Effector memory CD4-positive, alpha-beta T cell (primary cell): ENCODE measurements at places on chromosomes 11 and 22.

GRCh38 chr22:48333323-48333763 is 1494.3 kb downstream of the BRD1 start:
- H3K4me1 ChIP-seq, result no peaks in the 10 kb centered on the region
- no peak for DNase-seq
- no peak overlapping the region for H3K4me3 ChIP-seq

DNA sequence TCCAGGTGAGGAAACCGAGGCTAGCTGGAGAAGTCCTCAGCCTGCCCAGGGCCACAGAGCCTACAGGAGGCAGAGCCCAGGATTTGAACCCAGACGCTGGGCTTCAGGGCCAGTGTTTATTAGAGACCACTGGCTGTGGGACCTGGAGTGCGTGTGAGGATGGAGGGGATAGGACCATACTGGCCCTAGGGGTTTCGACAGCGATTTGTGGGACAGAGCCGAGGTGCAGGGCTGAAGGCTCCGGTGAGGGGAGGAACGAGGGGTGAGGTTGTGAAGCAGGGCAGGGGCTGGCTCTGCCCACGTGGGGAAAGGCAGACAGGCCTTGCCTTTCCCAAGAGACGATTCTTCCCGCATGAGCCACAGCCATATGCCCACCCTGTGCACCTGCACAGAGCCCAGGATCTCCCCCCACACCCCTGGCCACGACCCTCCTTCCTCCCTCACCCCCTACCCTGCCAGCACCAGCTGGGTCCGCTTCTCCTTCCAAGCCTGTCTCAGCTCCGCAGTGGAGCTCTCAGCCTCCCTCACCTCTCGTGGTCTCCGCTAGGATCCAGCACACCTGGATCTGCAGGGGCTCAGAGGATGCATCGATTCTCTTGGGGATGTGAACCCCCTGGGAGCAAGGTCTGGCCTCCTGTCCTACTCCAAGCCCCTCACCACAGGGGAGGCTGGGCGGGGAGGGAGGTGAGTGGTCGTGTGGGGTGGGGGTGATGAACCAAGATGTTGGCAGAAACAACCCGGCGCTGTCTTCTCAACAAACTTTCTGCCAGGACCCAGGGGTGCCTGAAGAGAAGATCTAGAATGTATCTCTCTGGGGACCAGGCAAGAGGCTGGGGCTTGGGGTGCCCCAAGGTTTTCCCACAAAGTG is 58.4 kb downstream of the RTL6 start:
- no peak overlapping the region for H3K4me3 ChIP-seq
- DNase-seq, result no peak
- H3K27me3 ChIP-seq, result no peaks in the 10 kb centered on the region

DNA sequence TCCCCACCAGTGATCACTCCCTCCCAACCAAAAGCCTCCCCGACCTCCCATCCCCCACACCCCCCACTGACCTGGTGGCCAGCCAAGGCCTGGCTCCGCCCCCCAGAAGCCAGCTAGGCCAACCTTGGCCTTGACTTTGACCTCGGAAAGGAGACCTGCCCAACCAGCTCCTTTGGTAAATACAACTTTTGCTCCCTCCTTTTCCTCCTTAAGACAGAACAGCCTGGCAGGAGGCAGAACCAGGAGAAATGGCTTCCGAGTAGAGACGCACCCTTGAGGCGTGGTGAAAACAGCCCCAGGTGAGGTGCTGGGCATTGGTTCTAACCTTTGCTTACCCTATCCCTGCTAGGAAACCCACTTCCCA is 27.0 kb downstream of the PLEKHA7 start:
- DNase-seq, result no peak
- no peaks in the 10 kb centered on the region for H3K36me3 ChIP-seq
- H3K27ac ChIP-seq, result no peak overlapping the region
- peaks cover 7% of the 10 kb centered on the region for H3K4me1 ChIP-seq
- no peak overlapping the region for H3K4me3 ChIP-seq

DNA sequence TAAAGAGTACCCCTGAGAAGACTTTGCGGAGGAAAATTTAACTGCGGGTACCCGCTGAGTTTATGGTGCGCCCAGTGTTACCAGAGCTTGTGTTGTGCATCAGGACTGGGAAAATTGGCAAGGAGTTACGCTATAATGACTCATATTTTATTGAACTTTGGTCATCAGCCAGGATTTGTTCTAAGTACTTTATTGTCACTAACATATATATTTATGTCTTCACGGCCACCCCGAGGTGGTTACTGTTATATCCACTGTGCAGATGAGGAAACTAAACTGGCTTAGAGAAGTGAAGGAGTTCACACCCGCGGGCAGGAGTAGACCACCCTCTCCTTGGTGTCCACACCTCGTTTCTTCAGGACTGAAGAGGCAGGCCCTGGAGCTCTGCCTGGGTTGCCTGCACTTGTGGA is 667 bp downstream of the ACCS start:
- peak overlapping the region; percentile 64 for H3K4me3 ChIP-seq
- H3K27me3 ChIP-seq, result no peaks in the 10 kb centered on the region
- no peak for DNase-seq
- peaks cover 8% of the 10 kb centered on the region for H3K4me1 ChIP-seq
- H3K27ac ChIP-seq, result peak overlapping the region; percentile 64

- no peaks in the 10 kb centered on the region for H3K27me3 ChIP-seq
- peaks cover 2% of the 10 kb centered on the region for H3K4me1 ChIP-seq
- no peak for DNase-seq
These were observed 907 bp downstream of the MCHR1 start for GRCh38 chr22:40679964-40680818.

- no peak overlapping the region for H3K27ac ChIP-seq
- H3K4me1 ChIP-seq, result no peaks in the 10 kb centered on the region
- H3K4me3 ChIP-seq, result no peak overlapping the region
- H3K36me3 ChIP-seq, result no peaks in the 10 kb centered on the region
- H3K27me3 ChIP-seq, result no peaks in the 10 kb centered on the region
- DNase-seq, result no peak
These were observed 373.2 kb downstream of the LUZP2 start for GRCh38 chr11:24870048-24870447.

- DNase-seq, result no peak
- H3K27ac ChIP-seq, result no peak within 1 kb of the TSS
- peak within 1 kb of the TSS; percentile 49 for H3K4me3 ChIP-seq
- peaks cover 34% of the 10 kb centered on the region for H3K27me3 ChIP-seq
- H3K4me1 ChIP-seq, result peaks cover 14% of the 10 kb centered on the region
These were observed at the start of gene MAP6 for GRCh38 chr11:75668451-75669297. MAP6 (minus strand) TSS chr11:75669038; CDS start chr11:75668369, 669 bp downstream.

DNA sequence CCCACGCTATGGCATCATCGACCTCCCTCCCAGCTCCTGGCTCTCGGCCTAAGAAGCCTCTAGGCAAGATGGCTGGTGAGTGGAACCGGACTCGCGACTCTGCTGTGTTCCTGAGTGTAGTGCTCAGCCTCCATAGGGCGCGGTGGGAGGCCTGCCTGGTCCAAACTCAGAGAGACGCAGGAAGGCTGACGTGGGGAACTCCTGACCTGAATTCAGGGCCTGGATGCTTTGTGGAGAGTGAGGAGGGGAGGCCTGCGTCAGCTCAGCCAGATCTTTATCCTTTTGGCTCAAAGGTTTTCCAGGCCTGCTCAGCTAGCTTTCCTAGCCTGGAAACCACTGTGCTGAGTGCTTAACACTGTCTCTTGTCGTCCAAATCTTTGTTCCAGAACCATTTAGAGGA is 8.0 kb downstream of the TIRAP start:
- H3K27me3 ChIP-seq, result no peaks in the 10 kb centered on the region
- no peak for DNase-seq
- H3K4me1 ChIP-seq, result no peaks in the 10 kb centered on the region
- H3K4me3 ChIP-seq, result no peak overlapping the region
- no peak overlapping the region for H3K27ac ChIP-seq
- H3K36me3 ChIP-seq, result peaks cover 40% of the 10 kb centered on the region

- no peaks in the 10 kb centered on the region for H3K4me1 ChIP-seq
- H3K27me3 ChIP-seq, result peaks cover 12% of the 10 kb centered on the region
- no peak for DNase-seq
These were observed 716 bp downstream of the AMOTL1 start for GRCh38 chr11:94768602-94769541.

DNA sequence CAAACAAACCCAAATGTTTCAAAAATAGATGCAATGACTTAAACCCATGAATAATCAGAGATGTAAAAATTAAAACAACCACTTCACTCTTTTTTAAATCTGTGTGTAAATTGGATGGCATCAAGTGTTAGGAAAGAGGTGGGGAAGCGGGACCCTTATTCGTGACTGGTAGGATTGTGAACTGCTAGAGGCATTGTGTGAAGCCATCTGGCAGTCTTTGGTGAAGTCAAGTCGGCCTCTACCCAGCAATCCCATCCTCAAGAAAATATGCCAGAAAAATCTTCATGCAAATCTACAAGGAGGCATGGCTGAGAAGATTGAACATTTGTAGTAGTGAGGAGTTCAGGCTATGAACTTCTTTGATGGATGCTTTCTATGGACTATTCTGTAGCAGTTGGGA is 114.6 kb upstream of the C11orf87 start:
- no peak overlapping the region for H3K27ac ChIP-seq
- no peak for DNase-seq
- H3K4me3 ChIP-seq, result no peak overlapping the region
- no peaks in the 10 kb centered on the region for H3K27me3 ChIP-seq

GRCh38 chr11:5705688-5706087 is 16.1 kb downstream of the TRIM22 start:
- no peak for DNase-seq
- no peak overlapping the region for H3K4me3 ChIP-seq
- H3K36me3 ChIP-seq, result peaks cover 63% of the 10 kb centered on the region
- peaks cover 4% of the 10 kb centered on the region for H3K4me1 ChIP-seq
- H3K27ac ChIP-seq, result no peak overlapping the region

DNA sequence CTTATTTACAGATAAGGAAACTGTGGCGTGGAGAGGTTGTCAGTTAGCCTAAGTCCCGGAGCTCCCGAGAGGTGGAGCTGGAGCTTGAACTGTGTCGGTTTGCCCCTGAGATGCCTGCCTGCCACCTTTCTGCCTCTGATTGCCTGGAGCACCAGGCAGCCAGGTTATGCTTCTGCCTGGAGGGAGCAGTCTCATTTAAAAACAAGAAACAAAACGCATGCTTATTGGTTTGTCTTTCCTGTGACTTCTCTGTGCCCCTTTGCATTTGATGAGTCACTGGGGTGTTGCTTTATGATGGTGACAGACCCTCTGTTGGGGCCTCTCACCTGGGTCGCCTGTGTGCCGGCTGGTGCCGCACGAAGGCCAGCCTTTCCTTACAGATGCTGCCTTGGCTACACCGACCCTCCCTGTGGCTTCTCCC is 12.2 kb downstream of the AP2A2 start:
- no peaks in the 10 kb centered on the region for H3K36me3 ChIP-seq
- H3K27ac ChIP-seq, result no peak overlapping the region
- H3K4me3 ChIP-seq, result no peak overlapping the region
- no peaks in the 10 kb centered on the region for H3K27me3 ChIP-seq

DNA sequence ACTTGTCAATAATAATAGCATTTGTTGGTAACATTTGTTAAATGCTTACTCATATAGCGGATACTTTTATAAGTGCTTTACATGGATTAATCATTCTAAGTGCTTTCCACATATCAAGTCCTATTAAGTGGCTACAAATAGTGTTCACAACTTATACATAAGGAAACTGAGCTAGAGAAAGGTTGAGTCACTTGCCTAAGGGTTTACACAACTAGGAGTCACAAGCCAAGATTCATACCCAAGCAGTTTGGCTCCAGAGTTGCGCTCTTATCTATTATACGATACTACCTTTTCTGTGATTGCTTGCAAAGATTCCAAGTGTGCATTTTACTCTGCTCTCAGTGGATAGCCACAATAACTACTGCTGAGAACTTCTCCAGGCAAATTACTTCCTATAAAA is 215.9 kb upstream of the CCDC90B start:
- no peak overlapping the region for H3K27ac ChIP-seq
- H3K4me3 ChIP-seq, result no peak overlapping the region
- DNase-seq, result no peak
- H3K27me3 ChIP-seq, result no peaks in the 10 kb centered on the region
- no peaks in the 10 kb centered on the region for H3K36me3 ChIP-seq
- H3K4me1 ChIP-seq, result no peaks in the 10 kb centered on the region

DNA sequence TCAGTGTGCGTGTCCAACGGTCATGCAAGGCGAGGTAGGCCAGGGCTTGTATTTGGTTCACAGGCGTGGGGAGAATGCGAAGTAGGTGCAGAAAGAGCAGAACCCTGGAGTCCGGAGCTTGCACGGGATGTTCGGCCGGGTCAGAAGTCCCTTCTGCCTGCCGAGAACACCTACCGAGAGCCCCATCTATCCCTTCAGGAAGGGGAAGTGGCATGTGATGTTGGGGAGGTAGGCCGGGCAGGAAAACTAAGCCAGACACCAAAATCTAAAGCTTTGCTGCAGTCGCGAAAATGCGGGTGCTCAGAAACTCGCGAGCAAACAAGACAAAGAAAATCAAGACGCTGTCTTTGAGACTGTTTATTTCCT is 435 bp upstream of the TAF6L start:
- DNase-seq, result no peak
- H3K4me3 ChIP-seq, result peak overlapping the region; percentile 64
- H3K36me3 ChIP-seq, result peaks cover 18% of the 10 kb centered on the region
- H3K27ac ChIP-seq, result peak overlapping the region; percentile 79
- H3K4me1 ChIP-seq, result peaks cover 15% of the 10 kb centered on the region

- DNase-seq, result no peak
- H3K27me3 ChIP-seq, result no peaks in the 10 kb centered on the region
- H3K4me1 ChIP-seq, result no peaks in the 10 kb centered on the region
- H3K27ac ChIP-seq, result no peak overlapping the region
- no peak overlapping the region for H3K4me3 ChIP-seq
- no peaks in the 10 kb centered on the region for H3K36me3 ChIP-seq
These were observed 32.2 kb downstream of the ART5 start for GRCh38 chr11:3609416-3610265.

DNA sequence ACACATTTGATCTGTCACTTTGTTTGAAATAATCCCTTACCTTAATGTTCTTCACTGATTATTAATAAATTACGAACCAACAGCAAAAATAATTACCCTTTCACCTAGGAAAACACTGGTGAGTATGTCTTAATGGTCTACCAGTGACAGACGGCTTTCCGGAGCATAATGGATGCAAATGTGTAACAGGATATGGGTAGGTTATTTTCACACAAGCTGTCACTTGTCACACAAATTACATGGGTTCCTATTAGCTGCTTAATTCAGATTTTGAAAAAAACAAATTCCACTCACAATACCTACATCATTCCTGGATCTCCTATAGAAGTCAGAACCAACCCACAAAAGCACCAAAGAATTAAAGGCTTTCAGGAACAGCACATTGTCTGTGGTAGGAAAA is 127.9 kb downstream of the WT1 start:
- no peaks in the 10 kb centered on the region for H3K36me3 ChIP-seq
- H3K4me1 ChIP-seq, result no peaks in the 10 kb centered on the region
- no peak for DNase-seq
- no peak overlapping the region for H3K27ac ChIP-seq

DNA sequence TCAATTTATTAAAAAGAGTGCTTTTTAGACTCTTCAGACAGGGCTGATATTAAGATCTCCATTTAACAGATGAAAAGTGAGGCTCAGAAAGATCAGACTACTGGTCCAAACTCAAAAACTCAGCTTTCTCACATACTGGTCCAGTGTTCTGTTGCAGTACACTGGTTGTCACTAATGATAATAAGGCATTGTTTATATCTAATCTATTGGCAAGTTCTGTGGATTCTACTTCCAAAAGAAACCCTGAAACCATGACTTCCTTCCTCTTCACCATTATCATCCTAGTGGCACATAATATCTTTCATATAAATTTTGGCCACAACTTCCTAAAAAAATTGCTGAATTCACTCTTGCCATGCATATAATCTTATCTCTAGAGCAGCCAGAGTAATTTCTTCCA is 36.9 kb downstream of the F2 start:
- H3K36me3 ChIP-seq, result peaks cover 58% of the 10 kb centered on the region
- no peak overlapping the region for H3K4me3 ChIP-seq
- no peak overlapping the region for H3K27ac ChIP-seq
- DNase-seq, result no peak
